ENCODE measurements at places on chromosomes 12 and 14. TPM values are rescaled to one million over a fixed set of nuclear protein-coding genes. Genes with fewer than 3 reads are reported as not detected.

GRCh38 chr12:14366209-14367039, 942 bp downstream of the ATF7IP start:
- peak; percentile 43 for DNase-seq

- peak; percentile 93 for DNase-seq
These were observed 161.3 kb upstream of the IFNG-AS1 start for GRCh38 chr12:67827820-67828383.

The PLEK2 gene
- total RNA-seq, result 22.4 TPM

The FOXN4 gene
- not detected for total RNA-seq

The AQP6 gene
- not detected for total RNA-seq

Measured in MCF 10A (cell line).